Skeletal muscle tissue (tissue), 5 donors: ENCODE measurements at places on chromosomes 3 and 15. TPM values are rescaled to one million over a fixed set of nuclear protein-coding genes. Genes with fewer than 3 reads are reported as not detected.

The QARS1 gene
- 393 TPM for total RNA-seq

The PRKCD gene
- 3.7 TPM for total RNA-seq

The TRH gene
- 0.52 TPM for total RNA-seq

The TPRG1 gene
- 6.8 TPM for total RNA-seq

The GRAMD2A gene
- 2.1 TPM for total RNA-seq

The AEN gene
- 5.2 TPM for total RNA-seq

The PIERCE2 gene
- 0.52 TPM for total RNA-seq

The OSBPL10 gene
- total RNA-seq: 6.8 TPM

The ABHD2 gene
- total RNA-seq: 23.0 TPM

The NMB gene
- total RNA-seq: 0.52 TPM

The PLA1A gene
- total RNA-seq: not detected

The GP5 gene
- under 0.01 TPM for total RNA-seq

The PLAAT1 gene
- 14.6 TPM for total RNA-seq

The WDR73 gene
- total RNA-seq: 16.2 TPM

The CPN2 gene
- not detected for total RNA-seq

The CLDN11 gene
- 1.6 TPM for total RNA-seq

The CLRN1 gene
- not detected for total RNA-seq

The TICRR gene
- total RNA-seq: 1.6 TPM

The FGF12 gene
- 2.1 TPM for total RNA-seq

The ABHD14A gene
- 8.9 TPM for total RNA-seq

The CSPG5 gene
- total RNA-seq: 1.0 TPM

The ENTPD3 gene
- 1.6 TPM for total RNA-seq

The ANKRD34C gene
- not detected for total RNA-seq

The GATM gene
- total RNA-seq: 309 TPM

The GPR87 gene
- total RNA-seq: not detected

The SYNPR gene
- not detected for total RNA-seq

The RTP3 gene
- total RNA-seq: under 0.01 TPM

The STOML1 gene
- 14.1 TPM for total RNA-seq

The LDHAL6B gene
- total RNA-seq: not detected

The WDR72 gene
- under 0.01 TPM for total RNA-seq

The IQCF5 gene
- not detected for total RNA-seq

The NR2E3 gene
- 1.0 TPM for total RNA-seq

The GOLGA6D gene
- under 0.01 TPM for total RNA-seq

The OXTR gene
- 0.52 TPM for total RNA-seq

The MORC1 gene
- total RNA-seq: not detected

The SLC28A2 gene
- not detected for total RNA-seq

The XRN1 gene
- 37.6 TPM for total RNA-seq

The SCN5A gene
- total RNA-seq: 1.6 TPM

The FNDC3B gene
- total RNA-seq: 140 TPM

The BNC1 gene
- total RNA-seq: 1.6 TPM

The SIDT1 gene
- total RNA-seq: 2.1 TPM

The CRBN gene
- total RNA-seq: 76.2 TPM

The SNURF gene
- total RNA-seq: 36.0 TPM

The DNAH12 gene
- total RNA-seq: 0.52 TPM

The CD276 gene
- total RNA-seq: 40.7 TPM

The FBXO22 gene
- total RNA-seq: 9.9 TPM

The RPUSD3 gene
- total RNA-seq: 14.6 TPM
